ENCODE measurements at places on chromosomes 3 and 15.

- DNase-seq = no peak
Measured at GRCh38 chr15:51641490-51642130, 19.0 kb upstream of the DMXL2 start.

DNA sequence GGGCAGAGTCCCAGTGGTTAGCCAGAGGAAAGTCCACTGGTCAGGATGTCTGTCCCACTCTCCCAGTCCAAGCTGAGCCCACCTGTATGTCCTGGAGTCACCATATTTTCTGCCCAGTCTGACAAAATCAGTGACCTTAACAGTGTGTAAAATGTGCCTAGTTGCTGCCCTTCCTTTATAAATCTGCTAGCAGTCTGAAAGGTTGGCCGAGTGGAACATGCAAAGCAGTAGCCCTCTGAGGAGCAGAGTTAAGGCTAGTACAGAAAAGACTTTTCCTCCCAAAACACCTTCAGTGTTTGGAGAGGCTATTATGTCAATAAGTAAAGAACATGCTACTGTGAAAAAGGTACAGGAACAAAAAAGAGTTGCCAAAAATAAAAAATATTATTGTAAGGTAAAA is 15.3 kb downstream of the TTC21A start:
- no peak for DNase-seq

GRCh38 chr15:57335293-57335715 is 41.0 kb upstream of the CGNL1 start:
- DNase-seq = no peak

DNA sequence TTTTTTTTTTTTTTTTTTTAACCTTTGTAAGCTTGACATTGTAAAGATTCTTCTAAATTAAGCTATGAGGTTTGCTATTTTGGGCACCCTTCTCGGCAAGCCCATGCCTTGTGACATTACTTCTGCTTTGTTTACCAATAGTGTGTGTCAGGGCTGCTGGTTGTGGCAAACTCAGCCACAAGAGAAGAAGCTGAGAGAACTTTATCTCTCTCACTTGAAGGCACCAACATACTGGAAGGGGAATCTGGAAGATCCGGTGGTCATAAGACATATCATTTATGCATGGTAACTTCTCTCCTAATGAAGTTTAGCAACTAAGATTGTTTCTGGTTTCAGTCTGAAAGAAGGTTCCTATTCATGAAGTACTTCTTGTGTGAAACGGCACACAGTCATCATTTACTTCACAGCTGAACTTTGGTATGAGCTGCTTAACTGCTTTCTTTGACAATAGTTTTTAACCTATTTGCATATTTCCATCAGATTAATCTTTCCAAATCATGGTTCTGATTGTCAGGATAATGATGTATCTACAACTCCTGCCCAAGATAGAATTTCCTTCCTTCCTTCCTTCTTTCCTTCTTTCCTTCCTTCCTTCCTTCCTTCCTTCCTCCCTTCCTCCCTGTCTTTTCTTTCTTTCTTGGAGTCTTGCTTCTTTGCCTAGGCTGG is 189.3 kb downstream of the NFKBIZ start:
- no peak for DNase-seq

- no peak for DNase-seq
Measured at GRCh38 chr3:143991713-143992112, 20.1 kb downstream of the DIPK2A start.

GRCh38 chr15:52493968-52494367 is 34.7 kb downstream of the MYO5A start:
- DNase-seq = no peak

GRCh38 chr15:89937365-89938350 is 24.9 kb upstream of the ARPIN start:
- no peak for DNase-seq

GRCh38 chr15:90513448-90513847 is 16.3 kb upstream of the CRTC3 start:
- no peak for DNase-seq

- no peak for DNase-seq
Measured at GRCh38 chr3:172258624-172259023, 189.6 kb downstream of the GHSR start.

DNA sequence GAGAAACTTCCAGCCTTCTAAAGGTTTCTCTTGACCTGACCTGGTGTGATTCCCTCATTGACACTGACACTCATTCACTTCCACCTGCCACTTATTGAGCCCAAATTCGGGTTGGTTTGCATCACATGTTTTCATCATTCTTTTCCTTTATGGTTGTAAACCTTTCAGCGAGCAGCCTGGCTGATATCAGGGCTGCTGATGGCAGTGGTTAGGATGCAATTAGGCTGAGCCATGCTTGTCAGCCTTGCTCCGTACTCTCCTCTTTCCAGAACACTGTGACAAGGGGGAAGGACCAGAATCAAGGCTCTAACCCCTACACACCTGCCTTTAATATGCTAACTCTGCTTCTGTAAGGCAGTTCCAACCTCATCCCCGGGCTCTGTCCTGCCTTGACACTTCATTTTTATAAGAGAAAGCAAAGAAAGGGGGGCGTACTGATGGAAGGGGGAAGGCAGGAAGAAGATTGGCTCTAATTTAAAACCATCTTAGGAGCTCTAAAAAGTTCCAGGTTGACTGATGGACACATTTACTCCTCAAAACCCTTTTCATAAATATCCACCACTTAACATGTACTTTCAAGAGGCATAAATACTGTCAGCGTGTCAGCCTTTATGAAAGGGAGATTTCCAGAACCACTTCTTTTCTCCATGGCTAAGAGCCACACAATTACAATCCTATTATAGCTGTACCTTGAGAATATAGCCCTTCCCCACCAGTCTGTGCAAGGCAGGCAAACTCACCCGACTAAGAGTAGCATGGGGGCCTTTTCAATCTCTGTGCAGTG is 5.7 kb downstream of the NMNAT3 start:
- no peak for DNase-seq

DNA sequence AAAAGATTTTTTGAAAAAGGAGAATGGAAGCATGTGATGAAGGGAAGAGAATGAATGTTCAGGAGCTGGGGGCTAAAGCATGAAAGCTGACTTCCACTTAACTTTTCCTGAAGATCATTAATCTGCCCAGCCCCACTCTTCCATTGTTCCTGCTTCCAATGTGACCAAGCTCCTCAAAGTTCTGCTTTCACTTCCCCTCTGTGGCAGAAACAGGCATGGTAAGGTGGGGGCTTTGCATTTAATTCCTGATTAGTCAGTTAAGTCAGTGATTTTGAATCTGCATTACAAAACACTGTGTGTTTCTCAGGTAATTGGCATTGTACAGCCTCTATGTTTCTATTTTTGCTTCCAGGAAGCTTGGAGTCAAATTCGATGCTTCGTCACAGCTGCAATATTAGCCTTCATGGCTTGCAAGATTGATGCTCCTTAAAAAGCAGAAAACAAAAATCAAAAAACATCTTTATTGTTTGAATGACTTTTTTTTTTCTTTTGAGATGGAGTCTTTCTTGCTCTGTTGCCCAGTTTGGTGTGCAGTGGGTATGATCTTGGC is 7.3 kb upstream of the TM6SF1 start:
- no peak for DNase-seq

DNA sequence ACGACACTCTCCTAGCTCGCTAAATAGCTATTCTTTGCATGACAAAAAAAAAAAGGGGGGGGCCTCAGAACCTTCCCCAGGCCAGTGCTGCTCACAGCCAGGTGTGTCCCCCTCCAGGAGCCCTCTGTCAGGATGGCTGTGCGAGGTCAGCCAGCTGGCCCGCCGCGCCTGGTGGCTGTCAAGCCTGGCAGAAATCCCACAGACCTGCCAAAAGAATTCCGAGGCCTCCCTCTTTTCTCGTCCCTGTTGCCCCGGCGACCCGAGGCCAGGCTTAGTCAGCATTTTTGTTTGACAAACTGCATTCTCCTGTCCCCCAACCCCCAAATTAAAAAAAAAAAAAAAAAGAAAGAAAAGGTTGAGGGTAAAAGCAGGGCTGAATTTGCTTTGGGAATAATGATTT is 61.9 kb downstream of the TM4SF4 start:
- peak; percentile 76 for DNase-seq

DNA sequence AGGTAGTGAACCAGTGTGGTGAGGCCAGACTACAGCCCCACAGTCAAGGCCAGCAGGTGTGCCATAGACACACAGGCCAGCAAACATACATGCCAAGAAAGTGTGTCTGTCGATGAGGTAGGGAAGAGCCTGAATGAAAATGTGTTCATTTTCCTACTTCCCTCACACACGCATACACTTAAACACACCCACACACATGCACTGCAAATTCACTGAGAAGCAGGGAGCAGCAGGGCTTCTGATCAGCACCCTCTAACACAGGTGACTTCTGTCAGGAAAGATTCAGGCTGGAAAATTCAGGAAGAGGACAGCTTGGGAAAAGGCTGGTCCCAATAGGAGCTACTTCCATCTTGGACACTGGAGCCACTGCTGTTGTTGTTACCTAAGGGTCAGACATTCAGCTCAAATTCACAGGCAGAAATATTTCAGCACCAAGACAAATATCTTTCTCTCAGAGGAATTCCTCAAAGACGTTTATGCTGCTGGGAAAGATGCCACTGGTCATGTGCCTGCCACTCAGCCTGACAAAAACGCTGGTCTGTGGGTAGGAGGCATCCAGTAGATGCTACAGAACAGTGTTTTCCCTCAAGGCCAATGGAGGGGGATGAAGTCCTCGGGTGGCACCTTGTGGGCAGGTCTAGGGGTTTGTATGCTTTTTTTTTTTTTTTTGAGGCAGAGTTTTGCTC is 40.9 kb upstream of the LARS2 start:
- DNase-seq = no peak

- no peak for DNase-seq
Measured at GRCh38 chr3:5014391-5014790, 35.2 kb downstream of the BHLHE40 start.

DNA sequence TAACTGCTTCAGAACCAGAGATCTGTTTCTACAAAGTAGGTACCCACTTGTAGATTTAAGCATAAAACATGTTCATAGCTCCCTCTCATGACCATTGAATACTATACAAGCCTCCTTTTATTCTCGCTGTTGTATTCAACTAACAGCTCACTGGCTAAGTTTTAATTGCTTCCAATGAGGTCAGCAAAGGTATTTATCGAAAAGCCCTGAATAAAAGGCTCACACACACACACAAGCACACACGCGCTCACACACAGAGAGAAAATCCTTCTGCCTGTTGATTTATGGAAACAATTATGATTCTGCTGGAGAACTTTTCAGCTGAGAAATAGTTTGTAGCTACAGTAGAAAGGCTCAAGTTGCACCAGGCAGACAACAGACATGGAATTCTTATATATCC is at the start of gene FGF7:
Gene FGF7, plus strand, starts transcription at position 222 of the 400 bp plus-strand sequence. CDS start 1,056 bp downstream, outside the sequence.
- DNase-seq = no peak

DNA sequence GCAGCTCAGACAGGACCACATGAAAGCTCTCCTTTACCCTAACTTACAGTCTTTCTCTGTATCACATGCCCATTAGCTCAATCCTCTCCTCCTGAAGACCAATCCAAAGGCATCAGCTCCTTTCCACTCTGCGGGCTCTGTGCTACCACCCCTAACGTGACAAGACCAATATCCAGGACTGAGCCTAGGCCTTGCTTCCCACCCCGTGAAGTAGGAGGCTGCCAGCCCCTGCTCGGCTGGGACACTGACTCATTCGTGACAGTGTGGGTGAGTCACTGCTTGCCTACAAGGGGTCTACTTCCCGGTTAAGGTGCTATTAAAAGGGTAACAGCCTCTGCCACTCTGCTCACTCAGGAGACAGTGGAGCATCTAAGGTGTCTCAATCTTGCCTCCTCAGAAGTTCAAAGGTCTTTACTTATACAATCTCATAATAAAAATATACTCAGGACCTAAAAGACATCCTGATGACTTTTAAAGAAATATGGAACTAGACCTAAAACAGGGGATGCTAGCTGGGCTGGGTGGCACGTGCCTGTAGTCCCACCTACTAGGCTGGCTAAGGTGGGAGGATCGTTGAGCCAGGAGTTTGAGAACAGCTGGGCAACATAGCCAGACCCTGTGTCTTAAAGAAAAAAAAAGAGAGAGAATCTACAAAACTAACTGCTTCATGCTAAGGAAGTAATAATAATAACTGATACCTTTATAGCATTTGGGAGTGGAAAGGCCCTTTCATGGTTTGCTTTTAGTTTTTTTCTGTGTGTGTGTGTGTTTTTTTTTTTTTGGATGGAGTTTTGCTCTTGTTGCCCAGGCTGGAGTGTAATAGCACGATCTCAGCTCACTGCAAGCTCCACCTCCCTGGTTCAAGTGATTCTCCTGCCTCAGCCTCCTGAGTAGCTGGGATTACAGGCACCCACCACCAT is 55.0 kb downstream of the TMEM44 start:
- DNase-seq = peak; percentile 76

DNA sequence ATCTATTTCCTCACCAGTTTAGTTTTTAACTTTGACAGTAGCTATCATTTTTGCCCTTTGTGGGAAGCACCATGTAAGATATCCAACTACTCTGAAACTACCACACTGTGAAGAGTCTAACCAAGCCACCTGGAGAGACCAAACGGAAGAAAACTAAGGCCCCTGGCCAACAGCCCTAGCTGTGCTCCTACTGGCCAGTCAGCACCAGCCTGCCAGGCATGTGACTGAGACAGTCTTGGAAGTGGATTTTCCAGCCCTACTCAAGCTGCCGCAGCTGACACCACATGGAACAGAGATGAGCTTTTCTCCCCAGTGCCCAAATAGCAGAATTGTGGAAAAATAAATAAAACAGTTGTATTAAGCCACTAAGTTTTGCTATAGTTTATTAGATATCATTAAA is 2.9 kb upstream of the TBC1D5 start:
- DNase-seq = no peak

- DNase-seq = peak; percentile 24
Measured at GRCh38 chr3:143644370-143645089, 203.7 kb downstream of the SLC9A9 start.

DNA sequence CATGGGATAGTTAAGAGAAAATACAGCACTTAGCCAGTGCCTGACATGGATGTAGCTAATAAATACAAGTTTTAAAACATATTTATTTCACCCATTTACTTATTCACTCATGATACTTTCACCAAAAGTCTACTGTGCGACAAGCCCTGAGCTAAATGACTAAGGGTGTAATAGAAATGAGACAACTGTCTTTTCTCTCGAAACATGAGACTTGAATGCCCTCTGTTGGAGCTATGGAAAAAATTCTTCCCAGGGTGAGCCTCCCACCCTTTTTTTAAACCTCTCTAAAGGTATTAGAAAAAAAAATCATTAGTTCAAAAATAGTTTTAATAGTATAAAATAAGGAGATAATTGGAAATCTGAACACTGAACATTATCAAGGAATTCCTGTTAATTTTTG is 24.3 kb upstream of the RPL14 start:
- no peak for DNase-seq

DNA sequence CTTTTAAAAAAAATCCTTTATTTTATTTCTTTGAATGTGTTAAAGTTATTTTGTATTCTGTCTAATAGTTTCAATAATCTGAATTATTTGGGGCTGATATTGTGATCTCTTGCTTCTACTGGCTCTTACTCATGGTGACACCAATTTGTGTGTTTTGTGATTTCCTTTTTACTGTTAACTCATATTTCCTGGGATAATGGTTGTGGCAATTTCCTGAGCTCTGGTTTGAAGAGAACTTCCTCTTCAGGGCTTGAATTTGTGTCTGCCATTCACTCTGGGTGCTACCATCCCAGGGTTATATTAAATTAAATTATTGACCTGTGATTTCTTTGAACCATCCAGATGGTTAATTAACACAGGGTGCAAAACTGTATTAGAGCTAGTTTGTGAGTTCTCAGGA is 60.4 kb upstream of the RNF7 start:
- DNase-seq = no peak
